NCI-H1694 treated with DMSO at 0.1 percent for 48 hours (cell line): ENCODE measurements at places on chromosomes 5 and 9.

GRCh38 chr5:132746954-132747615, at the start of gene CCNI2:
Gene CCNI2, plus strand, starts transcription at chr5:132747426. Its CDS starts 70 bp downstream, at chr5:132747496.
- peak; percentile 17 for DNase-seq

- DNase-seq: no peak
These were observed 115.4 kb downstream of the KIF4B start for GRCh38 chr5:155128786-155129512.

DNA sequence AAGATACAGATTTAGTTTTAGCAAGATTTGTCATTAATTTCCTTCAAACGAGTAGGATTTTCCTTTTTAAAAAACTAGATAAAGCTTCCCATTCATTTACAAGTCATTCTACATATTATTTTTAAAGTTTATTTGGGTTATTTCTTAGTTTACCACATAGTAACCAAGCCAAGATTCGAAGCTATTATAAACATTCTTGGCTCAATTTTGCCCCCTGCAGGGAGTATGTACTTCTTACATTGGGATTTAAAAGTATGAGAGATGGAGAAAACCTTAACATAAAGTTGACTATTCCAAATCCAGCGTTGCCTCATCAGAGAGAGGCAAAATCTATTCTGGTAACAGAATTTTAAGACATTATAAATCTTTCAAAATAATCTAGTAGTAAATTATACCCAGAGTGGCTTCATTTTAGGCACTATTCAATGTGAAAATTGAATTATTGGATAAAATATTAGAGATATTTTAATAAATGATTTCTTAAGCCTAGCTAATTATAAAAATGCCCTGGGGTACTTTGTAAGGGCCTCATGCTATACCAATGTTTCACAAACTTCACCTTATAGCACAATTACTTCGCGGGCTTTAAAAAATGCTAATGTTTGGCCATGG, 39.1 kb downstream of the FBN2 start:
- peak; percentile 28 for DNase-seq

GRCh38 chr5:168604436-168604835, 25.3 kb upstream of the PANK3 start:
- no peak for DNase-seq

GRCh38 chr9:136286987-136287379, 16.9 kb downstream of the CCDC187 start:
- DNase-seq: no peak

GRCh38 chr9:36892279-36892678, 141.8 kb downstream of the PAX5 start:
- DNase-seq: no peak

DNA sequence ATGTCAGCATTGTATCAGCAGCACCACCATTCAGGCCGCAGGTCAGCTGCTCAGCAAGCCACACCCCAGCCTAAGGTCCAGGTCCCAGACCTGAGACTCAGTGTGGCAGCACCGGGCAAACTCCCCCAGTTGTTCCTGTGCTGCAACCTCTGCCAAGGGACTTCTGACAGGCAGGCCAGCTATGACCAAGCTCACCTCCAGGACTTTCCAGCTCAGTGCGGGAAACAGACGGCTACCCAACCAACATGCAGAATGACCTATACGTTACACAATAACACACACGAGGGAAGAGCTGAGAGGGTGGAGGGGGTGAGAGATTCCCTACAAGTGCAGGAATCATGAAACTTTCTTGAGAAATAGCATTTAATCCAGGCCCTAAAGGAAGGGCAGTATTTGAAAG, 143.7 kb downstream of the FSTL4 start:
- no peak for DNase-seq

- no peak for DNase-seq
These were observed 2.0 kb downstream of the HAVCR2 start for GRCh38 chr5:157106630-157107461.

DNA sequence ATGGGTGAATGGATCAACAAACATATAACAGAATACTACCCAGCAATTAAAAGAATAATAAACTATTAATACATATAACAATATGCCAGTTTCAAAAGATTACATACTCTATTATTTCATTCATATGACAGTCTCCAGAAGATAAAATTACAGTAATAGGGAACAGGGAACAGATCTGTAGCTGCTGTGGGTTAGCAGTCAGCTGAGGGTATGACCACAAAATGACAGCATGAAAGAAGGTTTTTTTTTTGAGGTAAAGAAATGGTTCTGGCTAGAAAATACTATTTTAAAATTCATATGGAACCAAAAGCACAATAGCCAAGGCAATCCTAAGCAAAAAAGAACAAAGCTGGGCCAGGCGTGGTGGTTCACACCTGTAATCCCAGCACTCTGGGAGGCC, 73.0 kb upstream of the NR5A1 start:
- no peak for DNase-seq

GRCh38 chr9:136634904-136635303, 27.8 kb upstream of the EGFL7 start:
- DNase-seq: no peak

GRCh38 chr5:178832618-178833201, 27.0 kb upstream of the ZNF354B start:
- no peak for DNase-seq

- peak; percentile 5 for DNase-seq
These were observed 233.1 kb downstream of the AGTPBP1 start for GRCh38 chr9:85508616-85509015.
